Suppressor macrophage (primary cell): ENCODE measurements at places on chromosomes 7 and 10.

DNA sequence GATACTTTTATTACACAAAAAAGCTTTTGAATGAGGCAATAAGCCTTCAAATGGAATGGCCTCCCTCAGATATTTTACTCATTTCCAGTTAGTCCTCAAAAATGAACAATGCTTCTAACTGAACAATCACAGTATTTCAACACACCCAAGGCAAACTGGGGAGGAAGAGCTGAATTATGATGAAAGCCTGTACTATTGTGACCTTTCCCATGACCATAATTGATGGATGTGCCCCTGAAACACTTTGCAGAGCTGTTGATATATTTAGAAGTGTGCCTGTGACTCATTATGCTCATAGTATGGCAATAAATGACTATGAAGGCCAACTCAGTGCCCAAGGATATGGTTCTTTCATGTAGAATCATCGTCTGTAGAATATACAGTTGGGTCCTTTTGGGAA is 248.1 kb downstream of the AHR start:
- peak; percentile 75 for DNase-seq

GRCh38 chr10:114306116-114306973 is 67.3 kb downstream of the VWA2 start:
- no peak for DNase-seq

GRCh38 chr10:78572565-78572964 is 496.2 kb upstream of the ZMIZ1 start:
- DNase-seq, result no peak

GRCh38 chr7:123437447-123437995 is 96.9 kb downstream of the IQUB start:
- no peak for DNase-seq

GRCh38 chr7:4167385-4167910 is 514.6 kb upstream of the FOXK1 start:
- DNase-seq, result no peak

- DNase-seq, result no peak
These were observed 511.0 kb upstream of the PCDH15 start for GRCh38 chr10:55311848-55312635.

DNA sequence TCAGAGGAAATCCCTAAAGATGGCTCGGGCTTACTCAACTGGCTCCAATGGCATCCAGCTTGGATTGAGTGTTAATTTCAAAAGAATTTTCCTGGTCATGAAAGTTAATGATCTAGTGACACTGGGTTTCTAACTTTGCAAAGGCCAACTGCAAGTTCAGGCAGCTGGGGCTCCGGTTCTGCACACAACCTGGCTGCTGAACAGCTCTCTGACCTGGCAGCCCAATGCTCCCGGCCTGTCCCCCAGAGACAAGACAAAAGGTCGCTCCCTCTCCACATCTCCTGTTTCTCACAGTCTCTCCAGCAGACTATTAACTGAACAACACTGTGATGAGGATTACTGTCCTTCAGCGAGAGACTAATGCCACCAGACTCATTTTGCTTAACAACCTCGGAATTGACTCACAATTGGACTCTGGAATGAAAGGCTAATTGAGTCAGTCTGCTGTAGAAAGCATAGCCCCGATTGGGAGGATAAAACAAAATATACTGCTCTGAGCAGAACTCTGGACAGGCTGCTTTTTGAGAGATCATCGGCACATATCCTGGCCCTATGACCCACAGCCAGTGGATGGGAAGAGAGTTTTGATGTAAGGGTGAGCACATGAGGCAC is 174.5 kb downstream of the GFRA1 start:
- DNase-seq, result no peak

DNA sequence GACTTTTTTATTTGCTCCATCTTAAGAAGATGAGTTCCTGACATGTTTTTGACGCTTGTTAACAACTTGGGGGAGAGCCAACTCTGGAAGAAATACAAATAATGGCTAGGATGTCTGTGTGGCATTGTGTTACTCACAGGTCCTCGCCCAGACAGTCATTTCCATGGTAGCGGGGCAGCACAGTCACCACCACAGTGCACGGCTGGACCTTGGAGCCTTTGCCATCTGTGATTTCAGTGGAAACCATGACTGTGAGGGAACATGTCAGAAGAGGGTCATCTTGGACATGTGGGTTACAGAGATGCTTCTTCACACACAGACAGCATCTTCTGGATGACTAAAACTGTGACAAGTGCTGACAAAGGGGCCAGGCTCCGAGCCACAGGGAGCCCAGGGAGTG is 74.5 kb downstream of the PKD1L1 start:
- DNase-seq, result no peak

DNA sequence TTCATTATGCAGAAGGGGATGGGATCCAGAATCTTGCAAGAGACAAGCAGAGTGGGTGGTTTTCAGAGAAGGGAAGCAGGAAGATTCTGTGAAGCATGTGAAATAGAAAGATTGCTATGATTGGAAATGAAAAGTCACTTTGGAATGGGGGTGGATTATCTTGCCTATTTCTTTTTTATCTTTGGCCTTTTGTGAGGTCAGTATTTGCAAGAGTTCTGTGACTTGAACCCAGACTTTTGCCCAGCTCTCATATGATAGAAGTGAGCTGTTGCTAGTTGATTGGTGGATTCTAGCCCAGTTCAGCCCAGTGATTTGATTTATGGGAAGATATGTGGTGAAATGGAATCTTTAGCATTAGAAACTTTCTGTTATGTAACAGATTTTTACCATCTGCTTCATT is 17.1 kb downstream of the ENTPD7 start:
- peak; percentile 62 for DNase-seq

DNA sequence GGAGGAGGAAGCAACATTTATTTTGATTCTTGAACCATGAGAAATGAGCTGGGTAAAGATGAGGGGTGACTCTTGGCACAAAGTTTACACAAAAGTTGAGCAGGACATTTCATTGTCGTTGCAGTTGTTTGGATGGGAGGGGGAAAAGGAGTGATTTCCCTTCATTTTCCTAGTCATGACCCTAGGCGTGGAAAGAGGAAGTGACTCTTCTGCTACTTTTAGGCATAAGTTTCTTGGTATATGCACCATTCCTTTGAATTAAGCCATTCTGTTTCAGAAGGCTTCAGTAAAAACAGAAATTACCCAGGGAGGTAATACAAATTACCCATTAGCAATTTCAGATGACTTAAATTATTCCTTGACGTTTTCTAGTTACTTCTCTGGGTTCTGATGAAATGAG is 113.9 kb upstream of the FAM171A1 start:
- DNase-seq, result no peak

DNA sequence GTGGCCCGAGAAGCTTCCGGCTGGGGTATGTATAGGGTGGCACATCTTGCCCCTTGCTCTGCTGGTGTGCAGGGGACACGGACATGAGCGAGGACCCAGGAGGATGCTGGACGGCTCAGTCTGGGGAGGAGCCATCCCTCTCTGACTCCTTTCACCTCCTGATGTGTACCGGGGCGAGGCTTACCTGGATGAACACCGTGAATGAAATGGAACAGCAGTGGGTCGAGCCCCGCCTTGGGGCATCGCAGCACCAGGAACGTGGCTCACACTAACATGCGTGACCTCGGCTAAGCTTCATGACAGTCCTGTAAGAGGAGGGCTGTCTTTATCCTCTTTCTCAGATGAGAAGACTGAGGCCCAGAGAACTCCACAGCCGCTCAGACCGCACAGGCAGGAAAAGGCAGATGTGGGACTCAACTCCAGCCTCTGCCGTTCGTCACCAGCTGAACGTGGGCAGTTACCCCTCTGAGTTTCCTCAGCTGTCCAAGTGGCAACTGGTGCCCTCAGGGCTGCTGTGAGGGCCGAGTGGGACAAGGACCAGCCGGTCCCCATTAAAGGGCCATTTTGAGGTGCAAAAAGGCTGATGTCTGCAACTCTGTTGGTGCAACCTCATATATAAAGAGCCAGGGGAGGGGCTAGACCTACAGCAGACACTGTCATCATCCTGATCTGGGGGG is 54.5 kb downstream of the INSIG1 start:
- no peak for DNase-seq

DNA sequence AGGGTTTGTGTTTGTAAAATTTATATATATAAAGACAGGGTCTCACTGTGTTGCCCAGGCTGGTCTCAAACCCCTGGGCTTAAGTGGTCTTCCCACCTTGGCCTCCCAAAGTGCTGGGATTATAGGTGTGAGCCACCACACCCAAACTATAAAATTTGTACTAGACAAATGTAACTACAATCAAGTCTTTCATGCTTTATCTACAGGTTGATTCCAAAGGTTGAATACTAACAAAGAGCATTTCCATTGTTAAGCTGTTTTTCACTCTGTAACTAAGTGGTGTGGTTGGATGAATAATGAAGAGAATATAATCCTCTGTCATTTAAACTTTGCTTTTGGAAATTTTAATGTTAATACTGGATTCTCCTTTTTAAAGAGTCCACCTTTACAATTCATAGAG is 22.5 kb downstream of the WDR37 start:
- no peak for DNase-seq

DNA sequence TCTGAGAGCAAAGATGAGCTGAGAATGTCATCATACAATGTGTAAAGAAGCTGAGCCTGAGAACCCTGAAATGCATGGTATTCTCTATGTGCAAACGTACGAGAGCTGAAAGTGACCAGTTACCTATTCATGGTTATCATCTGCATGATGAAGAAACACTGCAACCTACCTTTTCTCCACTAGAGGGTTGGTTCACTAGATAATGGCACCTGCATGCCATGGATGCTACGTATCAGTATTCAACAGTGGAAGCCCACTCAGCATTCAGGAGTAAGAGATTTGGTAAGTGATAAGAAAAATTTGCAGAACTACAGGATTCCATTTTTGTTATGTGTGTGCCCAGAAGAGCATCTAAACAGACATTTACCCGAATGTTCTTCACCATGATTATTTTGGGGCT is 145.4 kb downstream of the PTPRN2 start:
- DNase-seq, result no peak

DNA sequence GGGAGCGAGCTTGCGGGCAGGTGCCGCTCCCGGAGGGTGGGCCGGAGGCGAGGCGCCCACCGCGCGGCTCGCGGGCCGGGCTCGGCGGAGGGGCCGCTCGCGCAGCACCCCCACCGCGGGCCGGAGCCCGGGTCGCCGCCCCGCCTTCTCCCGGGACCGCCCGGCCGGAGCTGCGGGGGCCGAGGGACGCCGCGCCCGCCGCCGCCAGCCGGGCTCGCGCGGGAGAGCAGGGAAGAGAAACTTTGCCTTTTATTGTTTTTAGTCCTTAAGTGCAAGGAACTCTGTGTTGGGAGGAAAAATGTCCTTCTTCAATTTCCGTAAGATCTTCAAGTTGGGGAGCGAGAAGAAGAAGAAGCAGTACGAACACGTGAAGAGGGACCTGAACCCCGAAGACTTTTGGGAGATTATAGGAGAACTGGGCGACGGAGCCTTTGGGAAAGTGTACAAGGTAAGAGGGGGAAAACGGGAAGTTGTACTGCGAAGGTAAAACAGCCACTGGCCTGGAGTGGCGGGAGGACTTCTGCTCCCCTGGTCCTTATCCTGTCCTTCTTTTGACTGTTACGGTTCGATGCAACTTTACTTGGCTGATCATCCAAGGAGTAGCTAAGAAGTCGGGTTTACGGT is 620 bp downstream of the SLK start:
- peak; percentile 55 for DNase-seq

DNA sequence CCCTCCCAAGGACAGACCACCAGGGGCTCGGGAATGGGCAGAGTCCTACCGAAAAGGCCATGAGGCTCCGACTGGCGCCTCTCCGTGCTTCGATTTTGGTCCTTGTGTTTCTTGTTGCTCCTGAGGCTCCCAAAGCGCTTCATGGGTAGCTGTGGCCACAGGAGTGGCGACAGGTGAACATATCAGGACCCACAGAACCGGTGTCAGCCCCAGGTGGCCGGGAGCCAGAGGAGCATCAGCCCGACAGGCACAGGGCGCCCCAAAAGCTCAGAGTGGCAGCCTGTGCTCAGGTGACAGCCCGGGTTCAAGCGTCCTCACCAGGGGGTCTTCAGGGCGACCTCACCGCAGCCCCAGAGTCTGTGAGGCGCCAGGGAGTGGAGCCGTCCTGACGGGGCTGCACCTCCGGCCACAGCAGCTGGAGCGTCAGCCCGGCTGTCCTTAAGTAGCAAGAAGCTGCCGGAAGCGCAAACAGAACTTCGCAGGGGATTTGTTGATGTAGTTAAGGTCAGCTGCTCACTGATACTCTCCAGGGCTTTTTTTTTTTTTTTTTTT is 141.0 kb downstream of the PRKAG2 start:
- no peak for DNase-seq

DNA sequence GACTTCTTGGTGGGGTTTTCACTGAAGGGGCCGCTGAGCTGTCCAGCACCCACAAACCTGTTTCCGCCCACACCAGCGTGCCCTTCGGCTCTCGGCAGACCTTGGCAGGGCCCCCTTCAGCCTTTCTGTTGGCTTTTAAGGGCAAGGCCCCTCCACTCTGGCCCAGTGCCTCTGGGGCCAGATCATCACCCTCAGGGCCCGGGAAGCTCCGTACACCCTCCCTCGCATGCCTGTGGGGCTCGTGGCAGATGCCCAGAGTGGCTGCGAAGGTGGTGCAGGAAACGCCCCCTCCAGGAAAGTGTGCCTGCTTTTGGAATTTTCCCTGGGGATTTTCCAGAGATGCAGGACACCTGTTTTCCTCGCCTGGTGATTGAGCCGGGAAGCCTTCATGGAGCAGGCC is 7.0 kb downstream of the LHPP start:
- DNase-seq, result no peak

DNA sequence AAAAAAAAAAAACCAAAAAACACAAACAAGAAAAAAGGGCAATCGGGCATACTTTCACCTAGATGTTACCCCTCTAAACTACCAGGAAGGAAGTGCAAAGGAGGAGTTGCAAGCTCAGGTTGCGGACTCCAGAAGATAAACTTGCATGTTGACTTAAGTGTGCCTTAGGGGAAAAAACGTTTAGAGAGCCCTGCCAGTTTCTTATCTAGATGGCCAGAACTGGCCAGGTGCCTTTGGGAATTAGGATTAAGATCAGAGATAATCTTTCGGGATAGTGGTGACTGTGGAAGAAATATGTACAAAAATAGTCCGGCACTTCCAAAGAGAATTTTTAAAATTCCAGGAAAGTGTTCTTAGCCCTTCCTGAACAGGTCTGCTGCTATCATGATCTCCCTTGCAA is 17.6 kb downstream of the EVX1 start:
- DNase-seq, result no peak

DNA sequence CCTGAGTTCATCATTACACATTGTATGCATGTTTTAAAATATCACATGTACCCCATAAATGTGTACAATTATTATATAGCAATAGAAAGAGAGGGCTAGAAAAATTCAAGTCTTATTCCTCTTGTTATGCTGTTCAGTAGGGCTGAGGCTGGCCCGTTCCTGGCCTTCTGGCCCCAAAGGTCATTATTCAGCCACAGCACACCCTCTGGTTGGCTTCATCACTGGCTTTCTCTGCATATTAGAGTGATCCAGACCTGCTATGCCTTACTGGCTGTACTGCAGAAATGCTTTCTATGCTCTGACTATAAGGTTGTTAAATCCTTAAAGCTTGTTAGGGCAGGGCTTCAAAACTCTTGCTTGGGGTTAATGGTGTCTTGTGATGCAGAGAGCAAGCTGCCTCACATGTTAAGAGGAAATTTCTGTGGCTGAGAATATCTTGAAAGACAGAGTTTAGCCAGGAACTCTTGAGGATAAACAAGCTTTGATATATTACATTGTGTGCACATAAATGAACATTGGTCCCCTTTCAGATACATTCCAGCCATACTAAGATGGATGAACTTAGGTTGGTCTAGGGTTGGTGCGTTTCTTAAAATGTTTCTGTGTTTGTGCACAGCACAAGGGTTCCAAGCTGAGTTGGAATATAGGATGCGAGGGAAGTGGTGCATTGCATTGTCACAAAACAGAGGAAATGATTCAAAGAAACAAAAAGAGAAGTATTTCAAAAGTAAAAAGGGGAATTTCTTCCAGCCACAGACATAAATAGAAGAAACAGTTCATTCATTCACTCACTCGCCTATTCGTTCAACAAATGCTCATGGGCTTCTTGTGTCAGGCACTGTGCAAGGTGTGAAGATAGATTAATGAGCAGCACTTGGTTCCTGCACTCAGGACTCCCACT is 61.6 kb upstream of the WDR11 start:
- DNase-seq, result peak; percentile 55
